ENCODE measurements at places on chromosomes 7 and 10. TPM values are rescaled to one million over a fixed set of nuclear protein-coding genes. Genes with fewer than 3 reads are reported as not detected.

The TUBAL3 gene
- total RNA-seq: not detected

The SDK1 gene
- 0.27 TPM for total RNA-seq

The GPC2 gene
- total RNA-seq: 2.8 TPM

The GNGT1 gene
- total RNA-seq: not detected

The TSC22D4 gene
- total RNA-seq: 28.1 TPM

DNA sequence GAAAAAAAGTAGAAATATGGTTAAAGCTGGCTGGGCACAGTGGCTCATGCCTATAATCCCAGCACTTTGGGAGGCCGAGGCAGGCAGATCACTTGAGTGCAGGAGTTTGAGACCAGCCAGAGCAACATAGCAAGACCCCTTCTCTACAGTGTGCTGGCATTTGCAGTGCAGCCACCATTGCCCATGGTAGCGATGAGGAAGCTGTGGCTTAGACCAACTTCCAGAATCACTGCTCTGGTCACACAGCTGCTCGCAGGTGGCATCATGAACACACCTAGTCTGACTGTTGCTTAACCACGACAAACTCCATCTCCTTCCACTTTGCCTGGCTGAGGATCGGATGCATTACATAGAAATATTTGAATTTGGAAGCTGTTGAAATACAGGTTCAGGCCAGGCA lies 137.1 kb downstream of the CUX1 start:
- no peak for DNase-seq

DNA sequence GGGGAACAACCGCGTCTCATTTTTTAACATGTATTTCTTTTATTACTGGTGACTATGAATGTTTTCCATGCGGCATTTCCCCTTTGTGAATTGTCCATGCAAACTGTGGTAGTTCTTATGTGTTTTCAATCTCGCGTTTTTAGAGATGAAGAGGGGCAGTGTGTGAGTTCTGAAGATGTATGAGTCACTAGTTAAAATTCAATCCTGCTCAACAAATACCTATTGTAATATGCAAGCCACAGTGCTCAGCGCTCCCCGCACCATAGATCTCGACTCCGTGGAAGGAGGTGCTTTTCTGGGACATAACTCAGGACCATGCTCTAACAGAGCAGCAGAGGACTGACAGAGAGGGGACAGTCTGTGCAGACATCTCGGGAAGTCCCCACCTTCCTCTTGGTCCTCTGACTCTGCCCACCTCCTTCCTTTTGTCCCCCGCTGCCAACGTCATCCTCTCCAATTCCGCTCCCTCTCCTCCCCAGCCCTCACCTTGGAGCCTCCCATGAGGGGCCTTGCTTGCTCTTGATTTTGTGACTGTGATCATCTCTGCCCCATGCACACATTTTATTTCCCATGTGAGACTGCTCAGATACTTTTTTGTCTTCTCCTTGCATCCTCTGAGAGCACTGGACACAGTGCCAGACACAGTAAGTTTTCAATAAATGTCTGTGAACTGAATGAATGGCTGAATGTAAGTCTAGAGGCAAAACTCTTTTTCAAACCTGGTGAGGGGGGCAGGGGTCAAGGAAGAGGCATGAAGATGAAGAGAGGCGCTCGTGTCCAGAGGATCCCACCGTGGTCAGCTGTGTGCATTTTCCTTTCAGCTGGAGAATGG lies 42.7 kb upstream of the PLEKHA1 start:
- DNase-seq: peak; percentile 29

DNA sequence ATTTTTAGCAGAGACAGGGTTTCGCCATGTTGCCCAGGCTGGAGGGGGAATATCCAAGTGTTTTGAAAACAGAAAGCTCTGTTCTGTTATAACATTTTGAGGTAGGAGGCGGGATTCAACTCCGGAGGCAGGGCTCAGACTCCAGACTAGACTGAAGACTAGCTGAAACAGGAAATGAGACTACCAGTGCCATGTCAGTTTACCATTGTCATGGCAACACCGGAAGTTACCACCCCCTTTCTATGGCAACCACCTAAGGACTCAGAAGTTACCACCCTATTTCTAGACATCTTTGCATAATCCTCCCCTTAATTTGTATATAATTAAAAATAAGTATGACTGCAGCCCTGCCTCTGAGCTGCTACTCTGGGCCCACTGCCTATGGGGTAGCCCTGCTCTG lies 1069.1 kb upstream of the AUTS2 start:
- peak; percentile 90 for DNase-seq

DNA sequence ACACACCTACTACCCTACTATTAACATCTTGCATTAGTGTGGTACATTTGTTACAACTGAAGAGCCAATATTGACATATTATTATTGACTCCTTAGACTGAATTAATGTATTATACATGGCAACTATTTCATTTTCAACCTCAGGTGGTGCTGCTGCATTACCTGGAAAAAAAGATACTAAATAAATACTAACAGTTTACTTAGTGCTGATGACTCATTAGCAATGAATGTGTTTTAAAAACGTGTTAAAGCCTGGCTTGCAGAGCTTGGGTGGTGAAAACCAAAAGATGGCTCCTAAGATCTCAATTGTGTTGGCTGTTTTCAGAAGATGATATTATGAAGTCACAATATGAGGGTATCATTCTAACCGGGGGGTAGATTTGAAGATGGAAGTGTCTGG lies 34.8 kb downstream of the CFAP43 start:
- peak; percentile 20 for DNase-seq

DNA sequence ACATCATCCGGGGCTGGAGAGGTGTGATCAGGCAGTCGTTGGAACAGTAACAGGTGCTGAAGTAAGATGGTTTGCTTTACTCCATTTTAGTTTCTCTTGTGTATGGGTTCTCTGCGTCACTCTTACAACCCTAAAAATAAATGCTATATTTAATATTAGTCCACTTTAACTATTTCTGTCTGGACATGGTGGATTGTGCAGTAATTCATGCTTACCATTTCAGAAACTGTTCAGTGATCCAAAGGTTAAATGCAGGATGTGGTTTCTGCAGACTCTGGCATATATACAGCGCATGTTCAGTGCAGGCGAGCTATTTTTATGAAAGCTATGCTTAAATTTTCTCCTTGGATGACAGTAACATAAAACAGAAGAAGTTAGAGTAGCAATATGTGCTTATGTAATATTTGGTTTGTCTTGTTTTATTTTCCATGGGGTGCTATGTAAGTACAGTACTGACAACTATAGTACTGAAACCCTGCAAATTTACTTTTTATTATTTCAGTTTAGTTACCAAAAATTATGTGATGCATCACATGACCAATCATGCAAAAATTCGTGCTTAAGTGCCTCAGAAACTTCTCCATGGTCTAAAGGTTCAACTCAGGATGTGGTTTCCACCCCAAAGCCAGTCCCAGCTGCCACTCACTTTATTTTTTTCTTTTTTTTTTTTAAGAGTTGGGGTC lies 46.6 kb upstream of the GRID1 start:
- no peak for DNase-seq

GRCh38 chr7:117200786-117201458 lies 121.9 kb downstream of the WNT2 start:
- no peak for DNase-seq

DNA sequence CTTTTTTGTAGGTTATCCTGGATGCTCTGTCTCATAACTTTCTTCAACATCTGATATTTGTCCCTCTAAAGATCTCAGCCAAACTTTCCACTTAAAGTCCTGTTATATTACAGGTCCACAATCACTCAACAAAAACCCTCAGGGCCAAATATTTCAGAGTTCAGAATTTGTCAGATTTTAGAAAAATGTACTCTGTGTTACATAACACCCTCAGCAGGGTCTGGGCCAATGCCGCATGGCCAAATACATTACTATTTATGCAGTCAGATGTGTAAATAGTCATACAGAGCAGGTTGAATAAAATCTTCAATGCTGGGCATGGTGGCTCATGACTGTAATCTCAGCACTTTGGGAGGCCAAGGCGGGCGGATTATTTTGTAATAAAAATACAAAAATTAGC lies 11.5 kb downstream of the RAB19 start:
- no peak for DNase-seq

DNA sequence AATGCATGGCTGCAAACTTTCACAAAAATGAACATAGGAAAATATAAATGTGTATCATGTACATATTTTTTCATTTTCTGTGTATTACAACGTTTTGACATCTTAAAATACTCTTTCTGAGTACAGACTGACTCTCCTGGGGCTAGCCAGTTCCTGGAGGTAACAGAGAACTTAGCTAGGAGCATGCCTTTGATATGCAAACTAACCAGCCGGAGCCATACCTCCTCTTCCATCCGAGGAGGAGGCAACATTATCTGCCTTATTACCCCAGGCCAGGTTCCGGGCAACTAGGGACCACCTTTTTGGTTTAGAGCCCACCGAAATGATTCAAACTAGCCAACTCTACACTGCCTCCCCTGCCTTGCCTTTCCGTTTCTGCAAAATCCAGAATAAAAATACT lies 33.7 kb upstream of the HECW1 start:
- no peak for DNase-seq

- no peak for DNase-seq
Measured at GRCh38 chr10:79053481-79054202, 15.1 kb upstream of the ZMIZ1 start.

DNA sequence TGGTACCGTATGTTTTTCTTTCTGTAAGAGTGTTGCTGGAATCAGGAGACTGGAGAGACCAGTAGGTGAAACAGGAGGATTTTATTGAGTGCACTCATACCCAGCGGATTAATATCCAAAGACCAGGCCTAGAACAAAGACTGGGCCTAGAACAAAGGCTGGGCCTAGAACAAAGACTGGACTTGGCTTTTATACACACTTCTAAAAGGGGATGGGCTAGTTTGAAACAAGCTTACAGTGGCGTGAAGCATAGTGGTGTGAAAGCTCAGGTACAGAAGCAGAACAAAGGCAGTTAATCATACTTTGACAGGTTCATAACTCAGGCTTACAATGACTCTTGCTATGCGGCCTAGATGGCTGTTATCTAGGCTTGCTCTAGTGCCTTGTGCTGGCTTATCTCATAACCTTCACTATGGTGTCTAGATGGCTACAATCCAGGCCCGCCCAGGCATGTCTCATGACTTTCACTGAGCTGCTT lies 67.7 kb downstream of the TRIM24 start:
- DNase-seq: peak; percentile 7

DNA sequence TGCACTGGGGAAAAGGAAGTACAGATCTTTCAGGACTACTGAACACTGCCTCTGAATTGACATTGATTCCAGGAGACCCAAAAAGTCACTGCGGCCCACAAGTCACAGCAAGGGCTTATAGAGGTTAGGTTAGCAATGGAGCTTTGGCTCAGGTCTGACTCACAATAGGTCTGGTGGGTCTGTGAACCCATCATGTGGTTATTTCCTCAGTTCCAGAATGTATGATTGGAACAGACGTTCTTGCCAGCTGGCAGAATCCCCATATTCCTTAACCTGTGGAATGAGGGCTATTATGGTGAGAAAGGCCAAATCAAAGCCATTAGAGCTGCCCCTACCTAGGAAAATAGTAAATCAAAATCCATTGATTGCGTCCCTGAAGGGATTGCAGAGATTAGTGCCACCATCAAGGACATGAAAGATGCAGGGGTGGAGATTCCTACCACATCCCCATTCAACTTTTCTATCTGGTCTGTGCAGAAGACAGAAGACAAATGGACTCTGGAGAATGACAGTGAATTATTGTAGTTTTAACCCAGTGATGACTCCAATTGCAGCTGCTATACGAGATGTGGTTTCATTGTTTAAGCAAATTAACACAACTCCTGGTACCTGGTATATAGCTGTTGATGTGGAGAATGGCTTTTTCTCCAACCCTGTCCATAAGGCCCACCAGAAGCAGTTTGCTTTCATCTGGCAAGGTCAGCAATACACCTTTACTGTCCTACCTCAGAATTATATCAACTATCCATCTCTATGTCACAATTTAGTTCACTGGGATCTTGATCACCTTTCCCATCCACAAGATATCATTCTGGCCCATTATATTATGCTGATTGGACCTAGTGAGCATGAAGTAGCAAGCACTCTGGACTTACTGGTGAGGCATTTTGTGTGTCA lies 44.5 kb upstream of the PIK3CG start:
- peak; percentile 48 for DNase-seq

DNA sequence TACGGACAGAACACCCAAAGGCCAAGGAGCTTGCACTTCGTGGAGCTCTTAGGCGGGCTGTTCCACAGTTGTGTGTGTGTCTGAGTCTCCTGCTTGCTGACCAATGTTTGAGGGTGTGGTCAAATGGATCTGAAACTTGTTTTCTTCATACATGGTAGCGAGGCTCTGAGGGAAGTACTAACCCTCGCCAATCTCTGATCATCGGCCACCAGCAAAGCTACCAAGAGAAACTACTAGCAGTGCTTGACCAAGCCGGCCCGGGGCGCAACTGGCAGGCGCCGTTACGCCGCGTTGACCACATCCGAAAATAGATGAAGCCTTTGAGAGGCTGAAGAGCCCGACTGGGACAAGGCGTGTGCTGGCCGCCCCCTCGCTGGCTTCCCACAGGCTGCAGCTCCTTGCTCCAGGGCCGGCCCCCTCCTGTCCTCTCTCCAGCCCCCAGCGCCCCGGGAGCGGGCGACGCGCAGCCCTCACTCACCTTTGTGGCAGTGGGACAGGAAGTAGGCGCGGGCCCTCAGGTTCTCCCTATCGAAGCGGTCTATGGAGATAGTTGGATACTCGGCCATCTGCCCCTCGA lies 384 bp downstream of the DCLRE1C start:
- peak; percentile 56 for DNase-seq

DNA sequence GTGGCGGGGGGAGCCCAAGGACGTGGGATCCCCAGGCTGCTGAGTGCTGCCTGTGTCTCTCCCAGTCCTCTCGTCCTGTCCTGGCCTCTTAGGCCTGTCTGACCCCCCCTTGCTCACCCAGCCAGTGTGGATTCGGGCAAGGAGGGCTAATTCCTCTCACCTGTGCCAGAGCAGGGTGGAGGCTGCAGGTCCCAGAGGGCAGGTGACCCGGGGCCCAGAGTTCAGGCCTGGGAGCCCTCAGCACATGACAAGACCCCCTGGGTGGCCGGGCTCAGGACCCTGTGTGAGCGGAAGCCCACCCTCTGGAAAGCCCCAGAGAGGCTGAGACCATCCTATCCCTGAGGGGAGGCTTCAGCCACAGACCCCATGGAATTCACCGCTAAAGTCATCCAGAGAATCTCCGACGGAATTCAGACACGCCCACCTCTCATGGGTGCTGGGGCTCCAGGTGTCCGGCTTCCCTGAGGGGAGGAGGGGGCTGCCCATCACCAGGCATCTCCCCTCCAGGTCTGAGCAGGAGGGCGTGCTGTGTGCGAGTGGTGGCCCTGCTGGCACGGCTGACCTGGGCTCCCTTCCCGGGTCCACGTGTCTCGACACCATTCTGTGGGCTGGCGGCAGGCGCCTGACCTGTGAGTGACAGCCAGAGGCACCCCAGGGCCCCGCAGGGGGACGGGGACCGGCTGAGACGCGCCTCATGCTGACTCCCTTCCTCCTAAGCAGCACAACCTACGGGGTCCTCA lies 5.0 kb downstream of the KNDC1 start:
- no peak for DNase-seq

DNA sequence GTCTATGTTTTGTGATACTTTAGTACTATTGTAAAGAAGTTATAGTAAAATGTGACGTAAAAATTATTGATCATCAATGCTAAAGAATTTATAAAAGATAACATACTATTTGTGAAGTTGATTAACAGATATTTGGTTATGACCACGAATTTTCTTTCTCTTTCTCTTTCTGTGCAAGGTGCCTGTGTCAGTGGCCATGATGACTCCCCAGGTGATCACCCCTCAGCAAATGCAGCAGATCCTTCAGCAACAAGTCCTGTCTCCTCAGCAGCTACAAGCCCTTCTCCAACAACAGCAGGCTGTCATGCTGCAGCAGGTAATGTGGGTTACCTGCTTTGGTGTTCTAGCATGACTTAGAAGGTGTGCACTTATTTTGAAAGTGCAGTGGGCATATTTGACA lies 213.7 kb downstream of the FOXP2 start:
- no peak for DNase-seq

- DNase-seq: no peak
Measured at GRCh38 chr7:90201500-90202195, 9.9 kb upstream of the STEAP2 start.

All from M059J (cell line).